ENCODE measurements at places on chromosomes 4 and X.

- DNase-seq: no peak
Observed at GRCh38 chr4:1470816-1471442, 64.7 kb upstream of the NKX1-1 start.

DNA sequence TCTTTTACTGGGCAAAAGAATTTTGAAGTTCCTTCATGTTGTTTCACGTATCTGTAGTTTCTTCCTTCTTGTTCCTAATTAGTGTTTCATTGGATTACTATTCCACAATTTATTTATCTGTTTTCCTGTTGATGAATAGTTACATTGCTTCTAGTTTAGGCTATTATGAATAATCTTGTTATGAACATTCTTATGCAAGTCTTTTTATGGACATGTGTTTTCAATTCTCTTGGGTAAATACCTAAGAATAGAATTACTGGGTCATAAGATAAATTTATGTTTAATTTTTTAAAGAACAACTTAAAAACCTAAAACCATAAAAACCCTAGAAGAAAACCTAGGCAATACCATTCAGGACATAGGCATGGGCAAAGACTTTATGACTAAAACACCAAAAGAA is 70.9 kb upstream of the RXFP1 start:
- DNase-seq: no peak

- DNase-seq: no peak
Observed at GRCh38 chrX:79604364-79604763, 237.2 kb upstream of the ITM2A start.

DNA sequence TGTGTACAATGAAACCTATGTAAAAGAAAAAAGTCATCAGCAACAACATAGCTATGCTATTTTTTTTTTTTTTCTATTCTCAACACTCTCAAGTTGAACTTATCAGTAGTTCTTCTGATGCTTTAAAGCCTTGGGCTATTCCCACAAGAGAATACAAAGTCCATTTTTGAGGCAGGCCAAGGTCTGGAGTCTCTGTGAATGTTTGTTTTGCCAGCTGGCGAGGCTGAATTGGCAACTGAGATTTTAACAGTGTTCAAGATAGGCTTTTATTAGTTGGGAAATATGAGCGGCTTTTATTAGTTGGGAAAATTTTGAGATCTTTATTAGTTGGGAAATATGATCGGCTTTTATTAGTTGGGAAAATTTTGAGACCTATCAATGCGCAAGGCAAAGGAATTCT is 336.6 kb downstream of the SLITRK2 start:
- DNase-seq: no peak

DNA sequence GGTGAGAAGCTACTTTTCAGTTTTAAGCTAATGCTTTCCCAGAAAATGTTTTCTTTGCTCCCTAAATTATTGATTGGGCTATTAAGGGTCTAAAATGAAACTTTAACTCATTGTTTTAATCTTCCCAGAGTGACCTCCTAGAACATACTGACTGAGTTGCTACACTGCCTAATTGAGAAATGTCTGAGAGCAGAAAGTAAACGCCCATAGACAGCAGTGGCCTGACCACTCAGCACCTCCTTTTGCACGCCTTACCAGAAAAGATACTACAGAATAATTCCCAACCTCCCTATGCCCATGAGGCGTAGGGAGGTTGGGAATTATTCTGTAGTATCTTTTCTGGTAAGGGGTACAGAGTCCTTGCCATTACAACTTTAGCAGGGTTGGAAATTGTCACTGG is 381.8 kb upstream of the LCORL start:
- DNase-seq: no peak

GRCh38 chr4:73499996-73500765 is 18.6 kb downstream of the AFM start:
- no peak for DNase-seq

- no peak for DNase-seq
Observed at GRCh38 chrX:151790481-151791160, 56.1 kb downstream of the CNGA2 start.

DNA sequence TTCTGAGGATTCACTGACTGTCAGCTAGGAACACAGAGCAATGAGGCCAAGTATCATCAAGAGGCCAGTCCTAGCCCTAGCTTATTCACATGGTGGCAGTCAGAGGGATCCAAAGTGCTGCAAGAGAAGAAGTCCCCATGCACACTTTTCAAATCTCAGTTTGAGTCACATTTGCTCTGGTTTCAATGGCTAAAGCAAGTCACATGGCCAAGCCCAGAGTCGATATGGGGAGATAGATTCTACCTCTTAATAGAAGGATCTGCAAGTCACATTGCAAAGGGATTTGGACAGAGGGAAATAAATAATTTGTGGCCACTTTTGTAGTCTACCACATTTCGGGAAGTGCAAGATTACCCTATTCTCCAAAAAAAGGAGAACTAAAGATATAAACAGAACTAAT is 3.7 kb upstream of the LCORL start:
- no peak for DNase-seq

DNA sequence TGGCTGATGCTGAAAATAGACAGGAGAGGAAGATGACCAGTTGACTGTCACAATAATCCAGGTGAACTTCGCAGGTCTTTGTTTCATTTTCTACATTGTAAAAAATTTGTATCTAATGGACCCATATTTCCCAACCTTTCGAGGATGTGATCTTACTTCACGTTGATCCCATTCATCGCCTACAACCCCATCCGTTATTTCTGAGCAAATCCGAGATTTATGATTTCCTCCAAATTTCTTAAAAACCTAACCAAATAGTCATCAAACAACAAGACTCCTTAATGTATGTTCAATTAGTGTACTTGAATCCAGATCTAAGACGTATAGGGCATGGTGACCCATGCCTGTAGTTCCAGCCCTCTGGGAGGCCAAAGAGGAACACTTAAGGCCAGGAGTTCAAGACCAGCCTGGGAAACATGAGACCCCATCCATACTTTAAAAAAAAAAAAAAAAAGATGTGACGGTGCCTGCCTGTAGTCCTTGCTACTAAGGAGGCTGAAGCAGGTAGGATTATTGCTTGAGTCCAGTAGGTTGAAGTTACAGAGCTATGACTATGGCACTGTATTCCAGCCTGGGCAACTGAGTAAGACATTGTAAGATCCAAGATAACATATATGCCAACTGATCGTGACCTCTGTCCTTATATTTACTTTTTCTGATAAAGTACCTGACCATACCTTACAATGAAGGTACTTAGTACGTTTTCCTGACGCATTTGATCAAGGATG is 5.7 kb downstream of the RPL9 start:
- DNase-seq: no peak

GRCh38 chr4:41145571-41146078 is 68.7 kb downstream of the APBB2 start:
- no peak for DNase-seq

DNA sequence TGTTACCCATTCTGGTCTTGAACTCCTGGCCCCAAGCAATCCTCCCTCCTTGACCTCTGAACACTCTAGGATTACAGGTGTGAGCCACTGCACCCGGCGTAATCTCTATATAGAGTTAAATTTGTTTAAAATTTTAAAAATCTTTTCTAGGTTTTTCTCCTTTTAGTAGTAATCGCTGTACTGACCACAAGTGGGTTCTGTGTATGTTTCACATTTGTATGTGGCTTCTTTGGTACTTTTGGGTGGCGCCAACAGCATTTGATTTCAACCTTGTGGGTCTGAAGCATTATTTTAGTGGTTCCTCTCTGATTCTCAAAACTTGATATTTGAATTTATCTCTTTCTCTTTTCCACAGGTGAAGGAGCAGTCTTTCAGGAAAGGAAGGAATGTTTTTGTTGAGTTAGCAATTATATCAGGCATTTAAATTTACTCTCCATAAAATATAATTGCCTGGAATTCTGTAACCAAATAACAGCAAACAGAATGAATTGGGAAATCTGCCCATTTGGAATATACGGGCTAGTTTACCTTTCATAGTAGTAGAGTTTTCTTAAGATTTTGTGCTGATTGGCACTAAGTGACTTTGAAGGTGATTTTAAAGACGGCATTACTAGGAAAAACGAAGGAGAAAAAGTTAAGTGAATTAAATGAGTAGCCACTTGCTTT is 29.5 kb downstream of the ARHGAP10 start:
- no peak for DNase-seq

DNA sequence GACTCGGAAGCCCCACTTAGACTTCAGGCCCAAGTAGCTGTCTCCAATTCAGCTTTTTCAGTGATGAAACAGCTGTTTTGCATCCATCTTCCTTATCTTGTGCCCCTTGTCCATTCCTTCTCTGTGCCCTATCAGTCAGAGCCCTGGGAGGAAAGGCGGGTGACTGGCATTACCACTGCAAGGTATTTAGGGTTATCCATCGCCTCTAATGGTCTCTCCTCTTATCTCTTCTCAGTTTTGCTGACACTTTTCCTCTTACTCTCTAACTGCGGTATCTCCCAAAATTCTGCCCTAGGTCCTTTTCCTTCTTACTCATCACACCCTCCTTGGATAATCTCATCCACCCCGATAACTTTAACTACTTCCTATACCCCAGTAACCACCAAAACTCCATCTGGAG is 13.7 kb downstream of the GAB3 start:
- no peak for DNase-seq

- DNase-seq: no peak
Observed at GRCh38 chr4:158610790-158611189, 60.9 kb downstream of the C4orf46 start.

DNA sequence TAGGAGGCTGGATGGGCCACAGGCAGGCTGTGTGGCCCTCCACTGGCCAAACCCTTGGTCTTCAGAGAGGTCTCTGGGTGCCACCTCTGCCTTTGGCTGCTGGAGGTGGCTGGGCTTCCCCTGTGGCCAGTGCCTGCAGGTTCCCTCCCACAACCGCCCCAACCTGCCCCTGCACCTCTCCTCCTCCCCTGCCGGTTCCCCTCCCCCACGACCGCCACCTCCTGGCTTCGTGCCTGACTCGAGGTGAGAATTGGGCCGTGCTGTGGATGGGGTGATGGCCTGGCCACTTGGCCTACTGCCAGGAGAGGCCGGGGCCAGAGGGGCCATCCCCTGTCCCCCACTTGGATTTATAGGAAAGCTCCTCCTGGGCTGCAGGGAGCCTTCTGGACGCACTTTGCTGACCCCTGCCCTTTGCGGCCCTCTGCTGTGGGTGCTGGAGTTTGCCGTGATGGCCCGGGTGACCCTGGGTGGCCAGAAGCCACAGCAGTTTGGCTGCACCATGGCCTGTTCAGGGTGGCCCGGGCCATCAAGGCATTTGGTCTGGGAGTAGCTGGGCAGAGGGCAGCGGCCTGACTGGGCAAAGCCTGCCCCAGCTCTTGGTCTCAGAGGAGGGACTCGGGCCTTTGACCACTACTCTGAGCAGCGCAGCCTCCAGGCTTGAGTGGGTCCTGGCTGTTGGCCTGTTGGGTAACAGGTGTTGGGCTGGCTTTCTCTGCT is 3.8 kb downstream of the NAT8L start:
- DNase-seq: no peak

DNA sequence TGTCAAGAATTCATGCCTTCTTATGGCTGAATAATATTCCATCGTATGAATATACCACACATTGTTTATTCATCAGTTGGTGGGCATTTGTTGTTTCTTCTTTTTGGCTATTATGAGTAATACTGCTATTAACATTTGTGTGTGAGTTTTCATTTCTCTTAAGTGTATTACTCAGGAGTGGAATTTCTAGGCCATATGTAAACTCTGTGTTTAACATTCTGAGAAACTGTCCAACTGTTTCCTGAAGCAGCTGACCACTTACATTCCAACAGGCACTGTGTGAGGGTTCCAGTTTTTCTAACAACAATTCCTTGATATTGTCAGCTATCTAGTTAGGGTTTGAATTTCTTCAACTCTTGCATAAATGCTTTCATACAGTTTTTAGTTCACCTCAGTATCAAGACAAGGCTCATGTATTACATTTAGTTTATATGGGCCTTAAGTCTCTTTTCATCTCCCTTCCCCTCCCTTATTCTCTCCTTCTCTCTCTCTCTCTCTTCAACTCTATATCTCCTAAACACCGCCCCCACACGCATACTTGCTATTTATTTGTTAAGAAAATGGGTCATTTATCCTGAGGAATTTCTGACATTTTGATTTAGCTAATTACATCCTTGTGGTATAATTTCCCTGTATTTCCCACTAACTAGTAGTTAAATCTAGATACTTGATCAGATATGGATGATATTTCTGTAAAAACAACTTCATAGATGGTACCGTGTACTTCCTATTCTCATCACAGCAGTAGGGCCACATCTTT is 77.4 kb downstream of the WDR19 start:
- DNase-seq: no peak

- DNase-seq: no peak
Observed at GRCh38 chr4:138650929-138651448, 364.6 kb upstream of the NOCT start.

DNA sequence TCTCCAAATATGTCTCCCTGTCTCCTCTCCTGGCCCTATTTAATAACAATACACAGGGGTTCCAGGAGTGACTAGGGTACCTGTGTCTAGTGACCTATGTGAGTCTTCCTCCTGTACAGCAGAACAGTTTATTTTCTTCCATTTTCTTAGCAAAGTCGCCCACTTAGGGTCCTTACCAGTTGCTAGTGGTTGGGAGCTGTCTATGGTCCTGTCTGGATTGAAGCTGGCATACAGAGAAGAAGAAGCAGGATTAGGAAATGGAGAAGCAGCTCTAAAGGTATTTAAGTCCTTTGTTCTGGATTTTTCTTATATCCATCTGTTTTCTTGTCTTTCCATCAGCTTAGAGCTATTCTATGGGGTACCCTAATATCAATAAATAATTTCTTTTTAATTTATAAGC is 587.1 kb upstream of the CPEB2 start:
- no peak for DNase-seq

DNA sequence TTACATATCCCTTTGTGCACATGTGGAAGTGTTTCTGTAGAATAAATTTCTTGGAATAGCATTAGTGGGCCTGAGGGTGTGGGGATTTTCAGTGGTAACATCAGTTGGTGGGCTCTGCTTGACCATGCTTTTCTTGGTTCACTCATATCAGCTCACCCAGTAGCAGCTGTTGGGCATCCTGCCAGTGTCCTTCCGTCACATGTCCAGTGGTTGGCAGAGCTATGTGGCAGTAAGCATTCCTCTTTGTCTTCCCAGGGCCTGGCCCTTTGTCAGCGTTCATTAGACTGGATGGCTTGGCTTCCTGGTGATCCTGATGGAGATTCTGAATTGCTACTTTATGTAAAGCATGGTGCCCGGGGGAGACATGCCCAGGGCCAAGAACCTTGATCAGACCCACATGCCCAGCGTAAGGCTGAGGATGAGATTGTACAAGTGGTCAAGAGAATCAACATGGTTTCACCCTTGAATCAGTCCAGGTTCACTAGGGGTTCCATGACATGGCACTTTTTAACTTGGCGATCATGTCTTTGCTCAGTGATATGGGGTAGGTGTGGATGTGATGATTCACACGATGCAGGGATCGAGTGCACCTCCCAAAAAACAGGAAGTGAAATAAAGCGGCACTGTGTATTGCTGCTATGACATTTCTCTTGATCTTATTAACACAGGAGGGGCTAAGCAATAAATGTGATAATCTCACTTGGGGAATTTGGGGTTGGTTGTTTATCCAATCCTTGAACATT is 72.1 kb upstream of the IGFBP7 start:
- DNase-seq: no peak

All from cortex of kidney (tissue), 1 donor.